ENCODE measurements at places on chromosomes 11 and 22.
A peak's percentile ranks its signal among the peaks of the same experiment; 100 is the strongest.

DNA sequence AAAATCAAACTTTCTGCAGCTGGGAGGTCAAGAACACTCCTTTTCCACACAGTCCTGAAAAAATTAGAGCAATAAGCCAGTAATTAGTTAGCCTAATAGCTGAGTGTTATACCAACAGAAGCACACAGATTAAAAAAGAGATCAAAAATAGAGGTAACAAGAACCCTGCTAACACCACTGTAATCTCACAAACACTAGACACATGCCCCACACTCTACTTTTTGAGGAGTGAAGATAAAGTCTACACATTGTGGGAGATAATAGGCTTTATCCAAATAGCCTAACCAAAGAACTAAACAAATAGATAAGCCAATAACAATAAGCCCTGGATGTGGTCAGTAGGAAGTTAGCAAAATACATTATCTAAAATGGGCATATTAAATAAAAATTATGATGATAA is 372.7 kb upstream of the ANO5 start:
- DNase-seq, result no peak

GRCh38 chr11:117868815-117869561 is 7.5 kb downstream of the FXYD6 start:
- no peak for DNase-seq

- no peak for DNase-seq
Observed at GRCh38 chr11:100632941-100633452, 54.1 kb upstream of the ARHGAP42 start.

GRCh38 chr11:111745719-111746504 is 20.3 kb downstream of the PPP2R1B start:
- no peak for DNase-seq

GRCh38 chr22:25025491-25026400 is 73.2 kb downstream of the KIAA1671 start:
- peak; percentile 25 for DNase-seq
